ENCODE measurements at places on chromosomes 7 and 10.
A peak's percentile ranks its signal among the peaks of the same experiment; 100 is the strongest.

- DNase-seq: no peak
Measured at GRCh38 chr7:2272031-2272430, 30.0 kb downstream of the NUDT1 start.

DNA sequence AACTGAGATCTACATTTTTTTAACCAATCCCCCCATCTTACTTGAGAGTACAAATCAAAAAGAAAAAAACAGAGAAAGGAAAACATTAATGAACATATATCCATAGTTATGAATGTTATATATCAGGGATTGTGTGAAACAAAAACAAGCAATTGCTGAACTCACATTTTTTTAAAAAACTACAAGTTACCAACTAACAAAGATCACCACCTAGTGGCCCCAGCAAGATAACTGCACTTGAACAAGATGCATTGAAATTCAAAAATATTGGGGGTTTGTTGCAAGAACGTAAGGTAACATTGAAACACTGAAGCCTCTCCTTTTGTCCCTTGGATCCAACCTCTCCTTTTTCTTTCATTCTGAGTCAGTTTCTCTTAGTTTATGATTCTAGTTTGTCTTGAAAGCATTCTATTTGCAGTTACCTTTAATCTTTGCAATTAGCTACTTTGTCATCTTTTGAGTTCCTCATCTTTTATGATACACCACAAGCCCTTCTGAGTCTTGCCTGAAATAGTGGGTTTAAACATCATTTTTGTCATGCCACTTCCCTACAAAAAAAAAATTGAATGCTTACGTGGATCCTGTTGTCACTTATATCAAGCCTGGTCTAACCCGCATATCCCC is 87.3 kb upstream of the TES start:
- no peak for DNase-seq

- DNase-seq: no peak
Measured at GRCh38 chr7:43396187-43396740, 186.6 kb upstream of the STK17A start.

GRCh38 chr10:114399576-114399975 is 4.7 kb downstream of the AFAP1L2 start:
- no peak for DNase-seq

GRCh38 chr7:8217200-8218068 is 44.5 kb downstream of the ICA1 start:
- peak; percentile 16 for DNase-seq

DNA sequence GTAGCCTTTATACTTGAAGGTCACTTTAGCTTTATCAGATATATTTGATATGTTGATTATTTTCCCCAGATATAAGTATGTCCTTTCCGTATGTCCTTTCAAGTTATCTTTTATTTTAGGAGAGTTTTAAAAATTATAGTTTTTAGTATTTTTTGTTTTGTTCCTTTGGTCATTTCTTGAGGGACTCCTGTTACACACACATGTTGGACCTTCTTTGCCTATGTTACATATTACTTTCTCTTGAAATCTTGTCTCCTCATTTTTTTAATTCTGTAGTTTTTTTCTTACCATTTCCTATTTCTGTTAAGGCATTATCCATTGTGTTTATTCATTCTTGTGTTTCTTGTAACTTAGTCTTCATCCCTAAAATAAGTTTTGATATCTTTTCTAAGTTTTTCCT is 23.9 kb downstream of the GLCCI1 start:
- no peak for DNase-seq

DNA sequence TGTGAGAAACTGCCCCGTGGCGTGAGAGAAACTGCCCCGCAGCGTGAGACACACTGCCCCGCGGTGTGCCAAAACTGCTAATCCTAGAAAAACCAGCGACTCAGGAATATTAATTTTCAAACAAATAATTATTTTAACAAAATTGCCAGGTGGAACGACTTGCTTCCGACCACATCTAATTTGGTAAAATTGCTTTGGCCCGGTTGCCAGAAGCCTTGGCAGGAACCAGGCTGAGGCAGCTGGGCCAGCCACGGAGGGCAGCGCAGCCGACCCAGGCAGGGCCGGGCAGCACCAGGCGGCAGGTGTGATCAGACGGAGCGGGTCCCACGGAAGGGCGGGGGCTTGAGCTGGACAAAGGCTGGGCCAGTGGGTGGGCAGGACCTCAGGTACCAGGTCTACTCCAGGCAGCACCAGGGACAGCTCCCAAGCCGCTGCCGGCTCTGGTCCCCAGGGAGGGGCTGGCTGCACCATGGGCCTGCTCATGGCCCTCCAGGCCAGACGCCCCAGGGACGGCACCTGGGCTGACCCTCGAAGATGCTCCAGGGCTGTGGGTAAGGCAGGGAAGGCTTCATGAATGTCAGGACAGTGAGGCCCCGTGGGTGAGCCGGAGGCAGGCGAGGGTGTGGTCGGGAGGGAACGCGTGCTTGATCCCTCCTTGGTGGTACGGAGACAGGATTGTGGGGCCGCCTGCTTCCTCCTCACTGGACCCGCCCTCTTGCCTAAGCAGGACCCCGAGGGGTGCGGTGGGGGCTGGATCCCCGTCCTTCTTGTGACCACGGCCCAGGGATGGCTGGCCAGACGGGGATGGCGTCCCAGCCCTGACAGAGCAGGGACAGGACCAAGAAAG is 7.7 kb upstream of the ADGRA1 start:
- DNase-seq: no peak

DNA sequence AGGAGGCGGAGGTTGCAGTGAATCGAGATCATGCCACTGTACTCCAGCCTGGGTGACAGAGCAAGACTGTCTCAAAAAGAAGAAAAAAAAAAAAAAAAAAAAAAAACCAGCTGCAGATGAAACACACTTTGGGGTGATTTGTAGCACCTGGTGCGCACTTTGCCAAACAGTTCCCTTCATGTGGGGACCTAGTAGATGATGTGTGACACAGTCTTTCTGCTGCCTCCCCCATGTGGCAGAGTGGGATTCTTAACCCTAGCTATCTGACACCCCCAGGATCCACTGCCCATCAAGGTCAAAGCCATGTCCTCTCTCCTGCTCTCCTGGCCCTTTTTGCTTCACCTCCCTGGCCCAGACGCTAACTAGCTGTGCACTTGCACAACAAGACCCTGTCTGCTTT is 52.1 kb upstream of the PDZD8 start:
- no peak for DNase-seq
